ENCODE measurements at places on chromosomes 3 and 15.

GRCh38 chr3:23667536-23668429 lies 138.0 kb upstream of the UBE2E1 start:
- H3K27ac ChIP-seq = no peak overlapping the region
- H3K27me3 ChIP-seq = no peaks in the 10 kb centered on the region
- H3K4me3 ChIP-seq = no peak overlapping the region

GRCh38 chr3:39343076-39343717 lies 13.7 kb downstream of the CCR8 start:
- H3K27ac ChIP-seq = no peak overlapping the region
- no peaks in the 10 kb centered on the region for H3K36me3 ChIP-seq
- no peaks in the 10 kb centered on the region for H3K4me1 ChIP-seq
- no peak for DNase-seq

- H3K27ac ChIP-seq = no peak overlapping the region
- no peak overlapping the region for H3K4me3 ChIP-seq
- H3K4me1 ChIP-seq = no peaks in the 10 kb centered on the region
- no peaks in the 10 kb centered on the region for H3K36me3 ChIP-seq
- H3K27me3 ChIP-seq = no peaks in the 10 kb centered on the region
Measured at GRCh38 chr3:52014613-52015012, 18.9 kb upstream of the RPL29 start.

GRCh38 chr3:33513262-33513863 lies 73.2 kb upstream of the UBP1 start:
- no peak for DNase-seq
- H3K4me3 ChIP-seq = no peak overlapping the region
- peaks cover 4% of the 10 kb centered on the region for H3K36me3 ChIP-seq
- H3K27me3 ChIP-seq = peaks cover 1% of the 10 kb centered on the region
- no peaks in the 10 kb centered on the region for H3K4me1 ChIP-seq

GRCh38 chr3:10560060-10560861 lies 54.9 kb upstream of the ATP2B2 start:
- no peaks in the 10 kb centered on the region for H3K36me3 ChIP-seq
- H3K27ac ChIP-seq = no peak overlapping the region
- H3K27me3 ChIP-seq = no peaks in the 10 kb centered on the region
- DNase-seq = no peak
- no peaks in the 10 kb centered on the region for H3K4me1 ChIP-seq

DNA sequence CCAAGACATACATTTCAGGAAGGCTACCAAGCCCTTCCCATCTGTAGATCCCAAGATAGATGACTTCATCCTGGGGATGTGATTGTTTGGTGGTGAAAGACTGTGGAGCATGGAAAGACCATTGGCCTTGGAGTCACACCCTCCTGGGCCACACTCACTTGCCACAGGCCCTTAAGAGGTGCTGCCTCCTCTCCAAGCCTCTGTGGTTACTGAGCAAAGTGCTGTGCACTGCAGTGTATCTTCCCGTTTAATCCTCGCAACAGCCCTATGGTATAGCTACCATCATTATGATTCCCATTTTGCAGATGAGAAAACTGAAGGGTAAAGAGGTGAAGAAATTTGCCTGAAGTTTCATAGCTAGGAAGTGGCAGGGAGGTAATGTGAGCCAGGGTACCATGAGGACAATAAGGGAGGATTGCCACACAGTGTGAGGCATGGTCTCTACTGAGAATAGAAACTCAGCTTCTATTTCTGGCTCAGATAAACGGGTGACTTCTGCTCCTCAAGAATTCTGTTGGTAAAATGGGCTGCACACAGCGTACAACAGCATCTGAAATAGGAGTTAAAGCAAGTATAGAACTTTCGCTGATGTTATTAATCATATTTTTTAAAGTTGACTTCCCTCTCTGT lies 23.9 kb upstream of the RHO start:
- H3K4me1 ChIP-seq = no peaks in the 10 kb centered on the region
- H3K4me3 ChIP-seq = no peak overlapping the region
- DNase-seq = no peak
- no peaks in the 10 kb centered on the region for H3K36me3 ChIP-seq
- H3K27me3 ChIP-seq = no peaks in the 10 kb centered on the region

- no peak overlapping the region for H3K4me3 ChIP-seq
- no peak for DNase-seq
- no peaks in the 10 kb centered on the region for H3K36me3 ChIP-seq
- no peaks in the 10 kb centered on the region for H3K27me3 ChIP-seq
- H3K27ac ChIP-seq = no peak overlapping the region
- H3K4me1 ChIP-seq = no peaks in the 10 kb centered on the region
Measured at GRCh38 chr15:75233504-75234190, 24.5 kb upstream of the GOLGA6C start.

DNA sequence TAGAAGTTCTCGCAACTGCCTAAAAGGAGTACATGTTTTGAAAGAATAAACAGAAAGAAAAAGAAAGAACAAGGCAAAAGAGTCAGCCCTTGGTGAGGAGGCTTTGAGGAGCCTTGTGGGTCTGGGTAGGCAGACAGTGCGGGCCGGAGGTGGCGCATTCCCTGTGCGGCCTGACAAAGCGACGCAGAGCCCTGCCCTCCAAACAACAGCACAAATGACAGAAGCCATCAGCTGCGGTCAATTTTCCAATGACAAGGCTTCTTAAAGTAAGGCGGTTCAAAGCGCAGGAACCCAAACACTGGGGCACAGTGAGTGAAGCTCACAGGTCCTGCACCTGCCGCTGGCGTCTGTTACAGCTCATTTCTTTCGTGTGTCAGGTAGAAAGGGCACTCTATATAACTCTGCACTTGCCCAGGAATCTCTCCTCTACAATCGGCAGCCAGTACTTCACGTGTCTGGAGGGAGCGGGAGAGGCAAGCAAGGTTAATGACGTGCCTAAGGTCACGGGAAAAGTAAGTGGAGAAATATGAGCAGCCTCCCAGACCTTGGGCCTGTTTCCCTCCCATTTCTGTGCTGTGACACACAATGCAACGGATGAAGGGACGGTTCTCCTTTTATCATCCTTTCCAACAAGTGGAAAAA lies 178.1 kb downstream of the OPA1 start:
- H3K4me3 ChIP-seq = no peak overlapping the region
- no peak for DNase-seq
- H3K27ac ChIP-seq = no peak overlapping the region
- H3K36me3 ChIP-seq = no peaks in the 10 kb centered on the region
- no peaks in the 10 kb centered on the region for H3K27me3 ChIP-seq
- H3K4me1 ChIP-seq = no peaks in the 10 kb centered on the region

DNA sequence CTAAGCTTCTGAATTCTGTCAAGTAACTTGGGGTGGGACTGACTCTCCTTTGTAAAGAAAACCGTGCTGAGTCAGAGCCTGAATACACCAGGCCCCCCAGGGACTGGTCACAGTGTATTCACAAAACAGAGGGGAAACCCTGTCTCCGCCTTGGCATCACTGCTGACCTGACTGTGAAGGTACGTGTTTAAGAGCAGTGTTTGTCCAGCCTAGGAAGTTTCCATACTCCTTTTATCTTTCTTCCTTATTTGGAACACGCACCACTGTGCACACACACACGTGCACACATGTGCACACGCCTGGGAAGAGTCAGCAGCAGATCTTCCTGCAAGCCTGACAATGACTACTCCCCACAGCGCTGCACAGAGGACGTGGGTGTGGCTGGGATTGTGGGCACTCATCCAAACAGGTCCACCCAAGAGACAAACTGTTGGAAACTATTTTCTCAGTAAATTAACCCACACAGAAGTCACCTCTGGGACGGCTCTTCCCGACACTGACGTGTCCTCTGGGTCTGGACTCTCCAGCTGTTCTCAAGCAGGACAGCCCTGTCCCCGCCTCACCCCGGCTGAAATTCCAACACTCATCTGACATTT lies 87.7 kb downstream of the ATP10A start:
- H3K27me3 ChIP-seq = no peaks in the 10 kb centered on the region
- H3K4me1 ChIP-seq = no peaks in the 10 kb centered on the region
- DNase-seq = peak; percentile 77

DNA sequence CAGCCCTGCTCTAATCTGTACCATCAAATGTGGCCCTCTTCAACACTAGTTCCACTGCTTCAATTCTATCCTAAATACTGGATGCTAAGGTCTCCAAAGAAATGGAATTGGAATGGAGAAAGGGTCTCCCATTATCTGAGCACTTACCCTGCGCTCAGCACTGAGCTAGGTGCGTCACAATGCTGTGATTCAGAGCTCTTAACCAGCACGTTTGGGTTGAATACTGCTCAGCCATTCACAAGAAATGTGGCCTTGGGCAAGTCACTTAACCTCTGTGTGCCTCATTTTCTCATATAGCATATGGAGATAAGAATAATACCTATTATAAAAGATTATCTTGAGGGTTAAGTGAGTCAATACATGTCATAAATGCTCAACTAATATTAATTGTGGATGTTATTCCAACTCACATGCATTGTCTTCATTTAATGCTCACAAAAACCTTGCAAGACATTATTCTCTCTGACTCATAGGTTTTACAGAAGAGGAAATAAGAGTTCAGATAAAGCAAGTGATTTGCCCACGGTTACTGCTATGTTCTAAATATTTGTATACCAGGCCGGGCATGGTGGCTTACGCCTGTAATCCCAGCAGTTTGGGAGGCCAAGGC lies 27.4 kb upstream of the SRGAP3 start:
- DNase-seq = no peak
- no peak overlapping the region for H3K27ac ChIP-seq
- no peak overlapping the region for H3K4me3 ChIP-seq
- H3K27me3 ChIP-seq = no peaks in the 10 kb centered on the region

DNA sequence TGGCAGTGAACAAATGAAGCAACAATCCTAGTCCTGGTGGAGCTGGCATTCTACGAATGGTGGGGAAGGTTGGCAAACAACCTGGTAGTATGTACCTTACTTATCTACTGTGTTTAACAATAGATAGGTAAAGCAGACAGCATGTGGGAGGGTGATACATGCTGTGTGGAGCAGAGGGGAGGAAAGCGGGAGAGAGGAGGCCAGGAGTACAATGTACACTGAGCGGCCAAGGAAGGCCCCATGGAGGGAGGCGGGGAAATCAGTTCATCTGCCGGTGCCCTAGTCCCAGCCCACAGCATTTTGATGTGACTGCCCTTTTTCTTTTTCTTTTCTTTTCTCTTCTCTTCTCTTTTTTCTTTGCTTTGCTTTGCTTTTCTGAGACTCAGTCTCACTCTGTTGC lies 5.3 kb upstream of the RHCG start:
- DNase-seq = no peak
- no peak overlapping the region for H3K27ac ChIP-seq
- H3K27me3 ChIP-seq = no peaks in the 10 kb centered on the region
- no peaks in the 10 kb centered on the region for H3K36me3 ChIP-seq
- no peak overlapping the region for H3K4me3 ChIP-seq
- no peaks in the 10 kb centered on the region for H3K4me1 ChIP-seq

GRCh38 chr3:186570941-186571643 lies 572 bp downstream of the DNAJB11 start:
- no peaks in the 10 kb centered on the region for H3K27me3 ChIP-seq
- no peaks in the 10 kb centered on the region for H3K4me1 ChIP-seq
- H3K27ac ChIP-seq = no peak overlapping the region
- DNase-seq = no peak
- H3K36me3 ChIP-seq = no peaks in the 10 kb centered on the region

DNA sequence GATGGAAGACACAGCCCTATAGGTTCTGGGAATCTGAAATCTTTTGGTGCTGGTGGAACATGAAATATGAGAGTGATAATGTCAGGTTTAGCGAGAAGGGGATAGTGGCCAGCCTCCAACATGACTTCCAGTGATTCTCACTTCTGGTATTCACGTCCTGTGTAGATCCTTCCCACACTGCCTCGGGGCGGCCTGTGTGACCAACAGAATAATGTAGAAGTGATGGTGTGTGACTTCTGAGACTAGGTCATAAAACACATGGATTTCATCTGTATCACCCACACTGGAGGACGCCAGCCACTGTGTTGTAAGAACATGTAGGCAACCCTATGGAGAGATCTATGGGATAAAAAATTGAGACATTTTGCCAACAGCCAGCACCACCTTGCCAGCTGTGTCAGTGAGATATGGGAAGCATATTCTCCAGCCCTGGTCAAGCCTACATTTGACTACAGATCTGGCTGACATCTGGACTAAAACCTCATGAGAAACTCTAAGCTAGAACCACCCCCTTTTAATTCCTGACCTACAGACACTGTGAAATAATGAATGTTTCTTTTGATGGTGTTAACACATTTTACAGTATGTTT lies 25.5 kb upstream of the NUDT16 start:
- no peak for DNase-seq
- no peaks in the 10 kb centered on the region for H3K27me3 ChIP-seq
- H3K36me3 ChIP-seq = no peaks in the 10 kb centered on the region
- H3K4me3 ChIP-seq = no peak overlapping the region

DNA sequence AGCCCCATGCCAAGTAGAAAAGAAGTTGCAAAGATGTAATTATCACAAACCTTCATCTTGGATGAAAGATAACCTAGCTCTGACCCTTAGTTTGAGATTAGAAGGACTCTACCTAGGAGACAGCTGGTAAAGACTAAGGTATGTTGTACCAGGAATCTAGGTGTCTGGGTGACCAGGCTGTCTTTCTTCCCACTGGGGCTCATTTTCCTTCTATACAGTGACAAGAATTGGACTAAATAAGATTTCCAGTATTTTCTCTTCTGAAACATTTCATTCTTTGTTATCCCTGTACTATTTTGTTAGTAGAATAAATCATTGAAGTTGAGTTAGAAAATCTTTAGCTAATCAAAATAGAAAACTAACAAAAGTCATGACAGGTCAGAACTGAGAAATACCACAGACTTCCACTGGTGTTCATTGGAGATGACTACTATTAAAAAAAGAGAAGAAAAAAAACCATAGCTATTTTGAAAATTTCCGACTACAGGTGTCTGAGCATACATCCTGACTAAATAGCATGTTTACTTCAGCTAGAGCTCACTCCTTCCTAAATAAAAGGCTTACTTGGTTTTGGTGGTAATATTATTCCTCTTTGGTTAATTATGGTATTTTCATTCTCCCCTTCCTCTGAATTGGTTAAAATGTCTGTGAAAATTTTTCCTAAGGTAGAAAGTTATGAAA lies 10.1 kb downstream of the TGFBR2 start:
- no peak overlapping the region for H3K27ac ChIP-seq
- H3K36me3 ChIP-seq = no peaks in the 10 kb centered on the region
- no peak overlapping the region for H3K4me3 ChIP-seq
- DNase-seq = no peak

- no peak for DNase-seq
- H3K27me3 ChIP-seq = no peaks in the 10 kb centered on the region
- no peak overlapping the region for H3K4me3 ChIP-seq
Measured at GRCh38 chr15:92056875-92057274, 203.4 kb downstream of the SLCO3A1 start.

GRCh38 chr3:157297328-157297915 lies 137.5 kb upstream of the CCNL1 start:
- DNase-seq = no peak
- H3K36me3 ChIP-seq = no peaks in the 10 kb centered on the region
- H3K27ac ChIP-seq = no peak overlapping the region
- H3K27me3 ChIP-seq = no peaks in the 10 kb centered on the region
- H3K4me1 ChIP-seq = no peaks in the 10 kb centered on the region

DNA sequence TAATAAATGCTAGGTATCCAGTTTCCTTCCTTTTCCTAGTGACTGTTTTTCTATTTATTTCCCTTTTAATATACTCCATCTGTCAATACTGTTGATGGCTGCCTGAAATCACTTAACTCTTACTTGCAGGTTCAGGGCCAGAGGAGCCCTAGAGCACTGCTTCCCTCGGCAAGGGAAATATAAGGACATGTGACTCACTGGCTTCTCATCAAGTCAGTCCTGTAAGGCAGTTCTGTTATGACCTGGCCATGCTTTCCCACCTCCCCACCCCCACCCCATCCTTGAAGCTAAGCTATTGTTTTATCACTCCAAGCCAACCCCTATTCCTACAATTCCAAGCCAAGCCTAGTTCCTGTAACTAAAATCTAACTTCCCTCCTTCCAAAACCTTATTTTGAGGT lies 800.7 kb downstream of the ROBO1 start:
- no peaks in the 10 kb centered on the region for H3K36me3 ChIP-seq
- no peak for DNase-seq
- no peaks in the 10 kb centered on the region for H3K4me1 ChIP-seq
- H3K4me3 ChIP-seq = no peak overlapping the region
- H3K27ac ChIP-seq = no peak overlapping the region
- no peaks in the 10 kb centered on the region for H3K27me3 ChIP-seq

Measured in aorta (tissue), 5 donors.